T follicular helper cell (primary cell): ENCODE measurements at places on chromosomes 12 and 14.

- DNase-seq: no peak
Measured at GRCh38 chr14:88321692-88322503, 1.2 kb downstream of the KCNK10 start.

DNA sequence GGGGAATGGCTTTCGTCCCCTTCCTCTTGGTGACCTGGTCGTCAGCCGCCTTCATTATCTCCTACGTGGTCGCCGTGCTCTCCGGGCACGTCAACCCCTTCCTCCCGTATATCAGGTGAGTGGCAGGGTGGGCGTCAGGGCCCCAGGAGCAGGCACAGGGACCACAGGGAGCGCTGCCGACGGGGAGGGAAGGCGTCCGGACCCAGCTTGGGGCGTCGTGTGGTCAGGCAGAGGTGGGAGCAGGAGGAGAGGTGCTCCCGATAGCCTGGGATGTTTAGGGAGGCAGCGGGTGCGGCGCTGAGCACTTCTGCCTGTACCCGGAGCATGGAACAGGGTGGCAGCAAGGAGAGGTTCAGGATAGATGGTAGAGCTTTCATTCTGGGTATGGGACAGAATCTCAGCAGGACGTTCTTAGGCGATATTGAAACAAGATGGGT lies 444 bp downstream of the DRAM1 start:
- no peak for DNase-seq

GRCh38 chr14:30928462-30928861 lies 54.1 kb downstream of the COCH start:
- no peak for DNase-seq

DNA sequence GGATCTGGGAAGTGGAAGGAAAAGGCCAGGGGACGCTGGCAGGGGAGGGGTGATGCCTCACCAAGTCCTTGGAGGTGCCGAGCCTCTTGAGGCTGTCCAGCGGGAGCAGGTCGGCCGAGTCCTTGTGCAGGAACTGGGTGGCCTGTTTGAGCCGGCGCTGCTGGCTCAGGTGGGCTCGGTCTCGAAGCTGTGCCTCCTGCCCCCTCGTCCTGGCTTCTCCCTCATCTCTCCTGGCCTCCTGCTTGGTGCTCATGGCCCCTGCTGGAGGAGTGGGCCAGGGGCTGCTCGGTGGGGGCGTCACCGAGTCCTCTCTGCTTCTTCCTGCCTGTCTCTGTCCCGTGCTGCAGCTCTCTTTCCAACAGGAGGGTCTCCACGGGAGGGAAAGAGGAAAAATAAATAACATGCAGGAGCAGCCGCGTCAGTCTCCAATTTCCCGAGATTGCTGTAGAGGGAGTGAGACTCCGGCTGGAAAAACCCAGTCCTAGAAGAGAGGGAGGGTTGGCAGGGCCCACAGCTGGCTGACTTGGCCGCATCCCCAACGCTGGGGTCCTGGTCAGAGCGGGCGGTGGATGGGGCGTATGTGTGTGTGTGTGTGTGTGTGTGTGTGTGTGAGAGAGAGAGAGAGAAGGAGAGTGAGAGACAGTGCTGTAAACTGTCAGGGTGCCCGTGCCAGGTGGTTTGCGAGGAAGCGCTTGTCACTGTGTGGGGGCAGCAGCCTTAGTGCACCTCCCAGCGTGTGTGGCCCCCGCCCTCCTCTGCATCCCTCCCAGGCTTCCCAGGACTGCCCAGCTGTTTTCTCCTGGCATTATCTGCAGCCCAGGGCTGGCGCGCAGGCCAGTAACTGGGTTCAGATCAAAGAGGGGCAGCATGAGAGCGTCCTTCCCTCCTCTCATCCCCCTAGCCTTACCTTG lies at the start of gene NRIP2:
Gene NRIP2, minus strand, starts transcription at position 455 of the 911 bp plus-strand sequence. Its CDS starts 52 bp downstream, at position 403.
- no peak for DNase-seq

DNA sequence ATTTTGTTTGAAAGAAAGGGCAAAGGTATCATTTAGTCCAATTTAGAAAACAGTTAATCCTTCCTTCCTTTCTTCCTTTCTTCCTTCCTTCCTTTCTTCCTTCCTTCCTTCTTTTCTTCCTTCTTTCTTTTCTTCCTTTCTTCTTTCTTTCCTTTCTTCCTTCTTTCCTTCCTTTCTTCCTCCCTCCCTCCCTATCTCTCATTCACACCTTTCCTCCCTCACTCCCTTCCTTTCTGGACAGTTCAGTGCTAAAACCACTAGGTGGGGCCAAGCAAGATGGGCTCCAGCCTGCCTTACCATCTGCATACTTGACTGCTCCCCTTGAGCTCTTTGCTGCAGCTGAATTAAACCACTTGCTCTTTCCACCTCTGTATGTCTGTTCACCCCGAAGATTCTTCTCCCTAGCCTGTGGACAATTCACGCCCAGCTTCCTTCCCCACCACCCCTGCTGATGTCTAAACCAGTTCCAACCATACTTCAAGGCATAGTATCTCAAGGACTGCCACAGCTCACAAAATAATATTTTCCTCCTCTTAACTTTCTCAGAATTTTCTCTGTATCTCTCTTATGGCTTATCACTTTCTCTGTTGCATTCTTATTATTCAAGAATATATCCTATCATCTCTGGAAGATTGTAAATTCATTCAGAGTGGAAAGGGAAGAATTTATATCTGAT lies 78.0 kb downstream of the DBX2 start:
- DNase-seq: no peak

GRCh38 chr12:65728848-65729793 lies 95.2 kb upstream of the HMGA2 start:
- no peak for DNase-seq

GRCh38 chr12:113819495-113819894 lies 146.6 kb downstream of the RBM19 start:
- no peak for DNase-seq

GRCh38 chr14:95286645-95287044 lies 33.1 kb downstream of the CLMN start:
- DNase-seq: no peak

DNA sequence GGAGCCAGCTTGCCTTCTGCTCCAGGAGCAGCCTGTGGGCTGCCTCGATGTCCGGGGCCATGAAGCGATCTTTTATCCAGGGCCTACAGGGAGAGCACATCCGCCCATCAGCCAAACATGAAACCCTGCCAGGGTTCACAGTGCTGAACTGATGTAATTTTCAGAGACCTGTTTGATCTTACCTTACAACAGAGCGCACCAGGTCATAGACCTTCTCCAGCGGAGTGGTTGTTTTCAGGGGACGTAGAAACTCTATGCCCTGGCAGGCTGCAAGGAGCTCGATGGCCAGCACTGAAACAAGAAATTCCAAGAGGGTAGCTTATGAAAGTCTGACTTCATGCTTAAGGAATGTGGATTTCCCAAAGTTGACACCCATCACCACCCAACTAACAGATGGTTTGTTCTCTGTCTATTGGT lies 19.7 kb downstream of the HAL start:
- DNase-seq: no peak

DNA sequence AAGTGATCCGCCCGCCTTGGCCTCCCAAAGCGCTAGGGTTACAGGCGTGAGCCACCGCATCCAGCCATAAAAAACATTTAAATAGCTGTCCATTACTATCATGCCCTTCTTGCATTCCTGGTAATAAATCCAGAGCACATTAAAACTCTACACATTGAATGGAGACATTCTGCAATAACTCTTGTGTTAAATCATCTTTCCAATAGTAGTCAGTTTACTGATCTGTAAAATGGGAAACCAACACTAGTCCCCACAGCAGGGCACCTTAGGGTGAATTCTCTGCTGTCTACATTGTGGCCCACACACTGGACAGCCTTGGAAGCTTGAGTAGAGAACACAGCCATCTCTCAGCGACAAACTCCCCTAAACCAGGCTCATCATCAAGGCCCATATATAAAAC lies 85.5 kb upstream of the NUDT4 start:
- DNase-seq: no peak

GRCh38 chr14:101460521-101460920 lies 100.8 kb upstream of the DIO3 start:
- DNase-seq: no peak

GRCh38 chr12:2613326-2614073 lies 181.3 kb upstream of the FKBP4 start:
- DNase-seq: no peak

DNA sequence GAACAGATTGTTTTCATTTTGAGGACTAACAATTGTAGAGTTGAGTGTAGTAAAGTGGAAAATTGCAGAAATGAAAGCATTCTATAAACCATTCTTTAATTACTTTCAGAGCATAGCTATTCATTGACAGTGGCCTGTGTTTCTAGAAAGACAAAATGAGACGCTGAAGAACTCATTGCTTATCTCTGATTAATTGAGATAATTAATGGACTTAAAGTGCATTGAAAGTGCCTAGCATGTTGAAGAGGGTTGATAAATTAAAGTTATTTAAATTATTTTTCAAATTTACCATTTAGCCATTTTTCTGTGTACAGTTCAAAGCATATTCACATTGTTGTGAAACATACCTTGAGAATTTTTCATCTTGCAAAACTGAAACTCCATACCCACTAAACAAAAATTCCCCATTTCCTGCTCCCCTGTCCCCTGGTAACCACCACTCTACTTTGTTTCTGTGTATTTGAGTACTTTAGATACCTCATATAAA lies 57.4 kb downstream of the DAAM1 start:
- no peak for DNase-seq

DNA sequence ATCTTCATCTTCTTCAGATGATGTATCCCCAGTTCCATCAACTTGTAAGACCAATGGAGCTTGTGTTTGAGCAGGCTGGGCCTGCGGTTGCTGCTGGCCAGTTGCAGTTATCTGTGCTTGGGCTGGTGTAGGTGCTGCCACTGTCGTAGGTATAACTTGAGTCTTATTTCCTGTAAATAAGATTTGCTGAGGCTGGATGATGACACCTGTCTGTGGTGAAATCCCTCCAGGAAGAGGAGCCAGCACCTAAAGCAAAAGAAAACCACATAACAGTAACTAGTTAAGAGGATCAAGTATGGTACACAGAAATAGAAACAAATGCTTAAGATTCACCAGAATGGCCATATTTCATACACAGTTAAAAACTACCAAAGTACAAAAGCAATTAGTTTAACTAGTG lies 28.2 kb downstream of the GTF2A1 start:
- DNase-seq: no peak

DNA sequence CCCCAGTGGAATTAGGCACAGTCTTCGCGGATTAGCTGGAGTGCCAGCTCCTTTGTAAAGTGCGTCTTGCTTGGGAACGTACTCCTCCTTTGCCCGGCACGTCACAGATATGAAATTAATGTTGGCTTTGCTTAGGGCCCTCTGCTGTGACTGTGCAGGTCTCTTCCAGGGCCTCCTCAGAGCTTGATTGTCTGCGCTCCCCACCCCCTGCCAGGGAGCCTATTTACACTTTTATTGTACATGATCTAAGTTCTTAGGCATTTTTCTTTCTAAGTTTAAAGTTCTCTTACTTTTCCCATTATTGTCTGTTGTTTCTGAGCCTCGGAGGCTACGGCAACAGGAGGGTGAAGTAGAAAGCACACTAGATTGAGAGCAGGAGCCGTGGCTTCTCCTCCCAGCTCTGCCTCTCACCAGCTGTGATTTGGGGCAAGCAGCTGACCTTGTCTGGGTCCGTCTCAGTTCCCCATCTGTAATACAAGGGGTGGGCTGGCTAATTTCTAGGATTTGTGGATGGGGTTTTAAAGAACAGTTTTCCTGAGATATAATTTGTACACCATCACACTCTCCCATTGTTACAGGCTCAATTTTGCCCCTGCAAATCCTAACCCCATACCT lies 81.8 kb downstream of the TSPAN9 start:
- no peak for DNase-seq

DNA sequence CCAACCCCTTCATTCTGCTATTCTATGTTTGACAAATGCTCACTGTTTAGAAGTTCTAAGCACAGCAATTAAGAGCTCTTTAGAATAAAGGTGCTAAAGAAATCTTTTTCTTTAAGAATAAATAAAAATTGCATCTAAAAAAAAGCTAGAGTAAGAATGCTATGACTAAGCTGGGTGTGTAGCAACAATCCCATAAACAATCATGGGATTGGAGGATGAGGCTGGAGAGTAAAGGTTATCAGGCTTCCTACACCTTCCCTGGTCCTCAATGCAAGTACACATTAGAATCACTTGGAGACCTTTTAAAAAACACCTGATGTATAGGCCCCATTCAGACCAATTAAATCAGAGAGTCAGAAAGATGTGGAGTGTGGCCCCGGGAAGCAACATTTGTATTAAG lies 88.3 kb downstream of the CIT start:
- DNase-seq: no peak

DNA sequence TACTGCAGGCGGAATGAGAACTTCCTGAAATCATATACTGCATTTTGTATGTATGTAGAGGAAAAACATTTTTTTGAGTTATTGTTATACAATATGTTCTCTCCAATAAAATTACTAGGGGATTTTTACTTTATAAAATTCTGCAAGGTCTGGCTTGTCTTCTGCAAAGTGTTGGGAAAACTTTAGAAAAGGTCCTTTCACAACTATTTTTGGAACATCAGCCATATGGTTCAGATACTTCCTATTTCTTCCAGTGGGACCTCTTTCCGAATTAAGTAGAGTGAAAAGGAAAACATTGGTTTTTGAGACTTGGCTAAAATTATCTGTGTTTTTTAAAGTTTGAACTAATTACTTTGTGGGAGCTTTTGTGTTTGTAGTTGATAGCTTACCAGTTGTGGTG lies 52.7 kb downstream of the DAAM1 start:
- no peak for DNase-seq

GRCh38 chr12:8847435-8847834 lies 25.0 kb downstream of the A2ML1 start:
- no peak for DNase-seq

DNA sequence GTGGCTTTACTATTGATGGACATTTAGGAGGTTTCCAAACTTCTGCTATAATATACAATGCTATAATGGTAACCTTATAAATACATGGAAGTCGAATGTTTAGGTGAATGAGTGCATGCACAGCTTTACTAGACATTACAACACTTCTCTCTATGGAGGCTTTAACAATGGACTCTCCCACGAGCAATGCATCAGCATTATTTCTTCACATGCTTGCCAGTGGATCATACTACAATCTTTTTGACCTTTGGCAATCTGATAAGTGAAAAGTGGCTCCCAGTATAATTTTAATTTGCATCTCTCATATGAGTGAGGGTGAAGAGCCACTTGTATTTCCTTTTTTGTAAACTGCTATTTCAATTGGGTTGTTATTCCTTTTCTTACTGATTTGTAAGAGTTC lies 18.2 kb downstream of the RDH12 start:
- DNase-seq: no peak

GRCh38 chr12:113021500-113021899 lies 35.0 kb upstream of the DTX1 start:
- no peak for DNase-seq

DNA sequence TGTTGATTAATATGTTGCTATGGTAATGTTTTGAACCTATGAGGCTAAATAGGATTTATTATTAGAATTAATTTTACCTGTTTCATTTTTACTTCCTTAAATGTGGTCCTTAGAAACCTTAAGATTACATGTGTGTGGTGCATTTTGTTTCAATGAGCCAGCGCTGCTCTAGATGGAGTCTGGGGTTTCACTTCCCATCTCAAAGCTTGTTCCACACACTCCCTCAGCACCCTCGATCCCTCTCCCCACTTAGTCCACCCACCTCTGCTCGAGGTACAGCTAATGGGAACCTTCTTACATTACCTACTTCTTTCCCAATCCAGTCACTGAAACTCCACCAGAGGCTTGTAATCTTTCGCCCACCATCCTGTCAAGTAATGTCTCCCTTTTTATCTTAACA lies 205.2 kb downstream of the PAX9 start:
- no peak for DNase-seq

GRCh38 chr12:89712706-89713105 lies 4.1 kb upstream of the ATP2B1 start:
- no peak for DNase-seq

- DNase-seq: no peak
Measured at GRCh38 chr12:41512497-41512896, 324.4 kb downstream of the PDZRN4 start.
